ENCODE measurements at places on chromosomes 1 and 21.

- DNase-seq = no peak
Measured at GRCh38 chr1:222068101-222068500, 326.2 kb upstream of the DUSP10 start.

- peak; percentile 26 for DNase-seq
Measured at GRCh38 chr1:91282695-91283420, 121.8 kb downstream of the HFM1 start.

DNA sequence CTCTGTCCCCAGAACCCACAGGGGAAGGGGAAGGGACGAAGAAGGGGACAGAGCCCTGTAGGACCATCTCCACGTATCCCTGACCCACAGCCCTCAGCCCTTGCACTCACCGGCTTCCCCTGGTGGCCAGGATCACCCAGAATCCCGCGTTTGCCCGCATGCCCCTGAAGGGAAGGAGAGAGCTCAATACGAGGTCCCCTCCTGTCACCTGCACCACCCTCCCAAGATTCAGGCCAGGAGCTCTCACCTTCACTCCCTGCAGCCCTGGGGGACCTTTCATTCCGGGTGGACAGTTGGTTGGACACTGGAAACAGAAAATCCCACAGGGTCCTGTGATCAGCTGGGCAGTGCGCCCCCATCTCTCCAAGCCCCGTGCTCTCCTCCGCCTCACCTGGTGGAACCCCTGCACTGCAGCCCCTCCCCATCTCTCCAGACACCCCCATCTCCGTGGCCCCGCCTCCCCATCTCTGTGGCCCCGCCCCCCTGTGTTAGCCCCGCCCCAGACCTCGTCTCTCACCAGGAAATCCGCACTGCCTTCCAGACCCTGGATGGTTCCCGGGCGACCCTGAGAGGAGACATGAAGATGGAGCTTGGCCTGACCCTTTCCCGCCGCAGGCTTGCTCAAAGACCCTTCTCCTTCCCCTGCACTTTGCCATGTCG, 6.0 kb downstream of the COL9A2 start:
- DNase-seq = no peak

DNA sequence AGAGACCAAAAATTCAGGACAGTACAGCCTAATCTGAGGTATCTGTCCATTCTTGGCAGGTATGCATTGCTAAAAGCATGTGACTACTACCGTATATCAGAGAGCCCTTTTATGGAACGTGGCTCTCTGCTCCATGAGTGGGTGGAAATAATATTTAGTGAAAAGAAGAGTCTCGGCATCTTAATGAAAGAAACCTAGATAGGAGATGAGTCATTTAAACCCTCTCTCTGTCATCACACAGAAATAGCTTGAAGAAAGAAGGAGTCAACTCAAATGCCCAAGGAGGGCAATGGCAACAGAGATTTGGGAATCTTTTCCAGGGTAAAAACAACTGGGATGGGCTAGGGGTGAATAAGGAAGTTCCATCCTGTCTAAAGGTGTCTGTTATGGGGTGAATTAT, 528.2 kb downstream of the SMYD3 start:
- DNase-seq = no peak

GRCh38 chr21:39345440-39345839, 3.4 kb downstream of the HMGN1 start:
- DNase-seq = no peak

- DNase-seq = no peak
Measured at GRCh38 chr1:10860682-10861081, 64.2 kb upstream of the CASZ1 start.

- no peak for DNase-seq
Measured at GRCh38 chr1:193325771-193326170, 139.4 kb upstream of the B3GALT2 start.

DNA sequence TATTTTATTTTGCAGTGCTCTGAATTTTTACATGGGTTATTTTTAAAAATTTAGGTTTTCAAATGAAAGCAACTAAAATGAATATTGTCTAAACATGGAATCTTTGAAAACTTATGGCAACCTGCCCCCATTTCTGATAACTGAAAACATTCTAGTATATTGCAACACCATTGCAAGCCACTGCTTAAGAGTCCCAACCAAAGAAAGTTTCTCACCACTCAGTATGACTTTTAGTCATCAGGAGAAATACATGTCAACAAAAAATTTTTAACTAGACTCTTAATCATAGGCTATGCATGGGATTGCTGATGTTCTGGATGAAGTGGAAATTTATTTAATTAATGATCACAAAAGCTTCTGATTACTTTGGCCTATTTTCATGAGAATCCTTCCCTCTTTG, 112.1 kb downstream of the TNFSF18 start:
- DNase-seq = no peak

- no peak for DNase-seq
Measured at GRCh38 chr1:242449661-242450060, 74.8 kb downstream of the PLD5 start.

- no peak for DNase-seq
Measured at GRCh38 chr1:57067863-57068262, 102.0 kb upstream of the C8B start.

GRCh38 chr1:201955729-201956143, 433 bp downstream of the TIMM17A start:
- DNase-seq = no peak

- no peak for DNase-seq
Measured at GRCh38 chr1:111454859-111455641, 5.8 kb downstream of the ATP5PB start.

- DNase-seq = no peak
Measured at GRCh38 chr1:208189183-208189582, 55.0 kb downstream of the PLXNA2 start.

DNA sequence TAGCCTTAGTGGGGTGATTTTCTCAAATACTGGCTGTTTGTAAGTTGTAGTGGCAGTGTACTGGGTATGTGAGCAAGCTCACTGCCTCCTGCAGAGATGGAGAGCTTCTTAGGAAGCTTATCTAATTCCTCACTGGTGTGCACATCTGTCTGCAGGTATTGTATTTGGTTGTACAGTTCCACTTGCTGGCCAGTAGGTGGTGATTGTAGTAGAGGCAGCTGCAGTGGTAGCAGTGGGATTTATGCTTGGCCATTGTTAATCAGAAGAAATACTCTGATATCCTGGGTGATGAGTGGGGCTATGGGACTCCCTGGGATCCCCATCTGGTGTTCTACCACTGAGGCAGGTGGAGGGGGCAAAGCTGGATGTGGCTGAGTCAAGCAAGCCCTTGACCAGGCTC, 276.1 kb upstream of the SPAG17 start:
- no peak for DNase-seq

- no peak for DNase-seq
Measured at GRCh38 chr1:167199656-167200055, 21.0 kb upstream of the POU2F1 start.

- no peak for DNase-seq
Measured at GRCh38 chr1:211324992-211325775, 1.4 kb upstream of the TRAF5 start.

DNA sequence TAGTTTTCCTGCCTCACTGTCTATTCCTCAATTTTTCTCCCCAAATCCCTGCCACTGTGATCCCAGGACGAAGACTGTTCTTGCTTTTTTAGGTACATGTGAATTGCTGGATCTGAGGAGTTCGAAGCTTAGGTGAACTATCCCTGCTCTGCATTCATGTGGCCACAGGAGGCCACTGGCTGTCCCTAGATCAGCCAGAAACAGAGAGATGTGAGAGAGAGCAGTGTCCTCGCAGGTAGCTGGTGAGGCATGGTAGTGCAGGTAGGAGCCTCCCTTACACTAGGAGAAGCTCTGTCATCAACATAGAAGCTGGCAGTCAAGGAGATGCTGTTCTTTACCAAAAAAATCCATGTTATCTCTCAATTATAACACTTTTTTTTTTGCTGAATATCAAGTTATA, 71.5 kb downstream of the USP24 start:
- DNase-seq = no peak

DNA sequence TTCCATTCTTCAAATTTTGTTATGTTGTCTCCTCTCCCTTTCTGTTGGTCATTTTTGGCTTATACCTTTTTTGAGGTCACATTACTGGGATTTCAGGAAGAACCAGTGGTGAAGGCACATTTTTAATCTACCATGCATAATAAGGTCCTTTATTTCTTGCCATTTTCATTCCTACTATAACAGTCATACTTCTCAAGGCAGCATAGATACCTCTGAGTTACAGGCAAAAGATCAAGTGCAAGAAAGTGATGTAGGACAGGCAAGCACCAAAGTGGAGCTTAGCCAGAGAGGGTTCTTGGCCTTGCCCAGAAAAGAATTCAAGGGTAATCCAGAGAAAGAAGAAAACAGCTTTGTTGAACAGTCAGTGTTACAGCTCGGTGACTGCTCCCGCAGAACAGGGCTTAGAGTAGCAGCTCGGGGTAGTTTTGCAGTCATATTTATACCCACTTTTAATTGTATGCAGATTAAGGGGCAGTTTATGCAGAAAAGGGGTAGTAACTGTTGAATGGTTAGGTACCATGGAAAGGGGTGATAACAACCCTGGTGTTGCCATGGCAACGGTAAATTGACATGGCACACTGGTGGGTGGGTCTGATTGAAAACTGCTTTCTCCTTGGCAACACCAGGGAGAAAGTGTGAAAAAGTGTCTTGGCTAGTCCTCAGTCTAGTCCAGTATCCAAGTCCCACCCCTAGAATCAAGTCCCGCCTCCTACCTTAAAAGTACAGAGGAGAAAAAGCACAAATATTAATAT, 39.6 kb upstream of the DOCK7 start:
- no peak for DNase-seq

GRCh38 chr21:45558044-45558721, 15.9 kb upstream of the SLC19A1 start:
- no peak for DNase-seq

- DNase-seq = no peak
Measured at GRCh38 chr1:92619466-92620189, 132.9 kb upstream of the GFI1 start.

- DNase-seq = no peak
Measured at GRCh38 chr1:1332031-1332755, 1.1 kb downstream of the TAS1R3 start.

GRCh38 chr21:41966872-41967621, 13.2 kb upstream of the C2CD2 start:
- no peak for DNase-seq

DNA sequence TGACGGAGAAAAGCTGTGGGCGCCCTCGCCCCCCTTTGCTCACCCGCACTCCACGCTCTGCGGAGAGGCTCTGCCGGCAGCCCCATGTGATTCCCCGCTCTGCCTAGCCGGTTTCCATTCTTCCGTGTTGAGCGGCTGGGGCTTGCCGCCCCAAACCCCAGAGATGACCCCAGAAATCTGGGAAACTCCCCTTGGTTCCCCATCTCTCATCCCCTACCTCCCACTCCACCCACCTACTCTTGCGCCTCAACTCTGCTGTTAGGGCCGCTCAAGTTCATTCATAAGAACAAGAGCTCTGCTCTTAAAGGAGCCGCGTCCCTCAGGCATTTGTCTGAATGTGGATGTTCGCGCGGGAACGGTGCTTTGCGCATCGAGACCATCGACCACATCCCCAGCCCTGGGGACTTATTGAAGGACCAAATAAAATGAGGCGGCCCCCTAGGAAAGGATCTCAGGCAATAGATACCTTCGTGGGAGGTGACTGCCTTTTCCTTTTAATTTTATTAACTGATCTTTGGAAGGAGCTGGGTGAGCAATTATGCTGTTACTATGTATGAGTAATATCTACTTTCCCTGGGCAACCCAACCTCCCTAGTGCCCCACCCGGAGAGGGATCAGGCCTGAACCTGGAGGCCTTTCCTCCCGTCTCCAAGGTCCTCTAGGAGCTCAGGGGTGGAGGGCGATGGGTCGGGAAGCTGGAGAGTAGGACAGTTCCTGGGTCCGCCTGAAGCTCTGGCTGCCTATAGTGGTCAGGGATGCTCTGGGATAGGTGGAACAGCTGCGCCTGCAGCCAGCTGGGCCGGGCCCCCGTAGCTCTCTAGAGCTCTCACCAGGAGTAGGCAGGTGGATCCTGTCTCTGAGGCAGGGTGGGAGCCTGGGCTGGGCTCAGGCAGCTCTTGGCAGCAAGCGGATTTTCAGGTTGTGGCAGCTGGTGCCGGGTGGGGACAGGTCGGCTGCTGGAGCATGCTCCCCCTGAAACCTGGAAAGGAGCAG, 898 bp downstream of the MFSD2A start:
- DNase-seq = peak; percentile 11

DNA sequence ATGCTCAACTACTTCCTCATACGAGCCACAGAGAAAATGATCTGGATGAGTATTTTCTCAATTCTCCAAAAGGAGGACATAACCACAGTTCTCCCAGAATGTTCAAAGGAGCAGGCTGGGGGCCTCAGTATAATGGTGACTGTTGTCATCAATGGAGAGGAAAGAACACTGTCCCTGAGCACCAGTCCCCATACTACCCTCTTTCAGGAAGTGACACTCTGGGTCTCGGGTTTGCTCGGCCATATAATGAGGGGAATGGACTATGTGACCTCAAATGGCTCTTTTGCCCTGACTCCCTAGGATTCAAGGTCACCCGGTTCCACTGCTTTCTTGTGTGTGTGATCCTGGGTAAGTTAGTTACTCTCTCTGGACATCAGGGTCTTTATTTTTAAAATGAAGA, 22.8 kb downstream of the SLC9A1 start:
- no peak for DNase-seq

DNA sequence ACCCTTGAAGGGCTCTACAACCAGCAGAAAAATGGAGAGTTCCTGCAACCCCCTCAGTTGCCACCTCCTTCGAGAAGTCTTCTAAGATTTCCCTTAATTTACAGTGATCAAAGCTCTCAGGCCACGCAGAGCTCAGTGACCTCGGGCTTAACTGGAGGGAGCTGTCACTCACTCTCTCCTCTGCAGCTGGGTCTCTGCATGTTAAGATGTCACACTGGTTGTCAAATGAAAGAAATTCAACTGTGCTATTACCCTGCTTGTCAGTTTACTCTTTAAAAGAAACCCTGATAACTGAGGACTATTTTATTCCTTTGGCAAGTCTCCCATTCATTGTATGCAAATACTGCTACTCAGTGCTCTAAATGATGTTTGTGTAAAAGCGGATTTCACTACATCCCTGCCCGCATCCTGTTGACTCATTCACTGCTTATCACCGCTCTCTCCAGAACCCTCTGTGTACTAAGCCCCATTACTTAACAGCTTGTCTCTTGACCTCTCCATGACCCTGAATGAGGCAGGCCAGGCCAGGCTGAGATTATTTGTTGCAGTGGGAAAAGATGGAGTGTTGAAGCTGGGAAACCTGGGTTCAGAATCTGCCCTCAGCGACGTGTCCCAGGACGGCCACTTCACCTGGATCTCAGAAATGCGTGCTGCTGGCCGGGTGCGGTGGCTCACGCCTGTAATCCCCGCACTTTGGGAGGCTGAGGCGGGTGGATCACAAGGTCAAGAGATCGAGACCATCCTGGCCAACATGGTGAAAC, 13.7 kb downstream of the DHRS3 start:
- peak; percentile 60 for DNase-seq

GRCh38 chr21:20004367-20004766, 993.8 kb upstream of the NCAM2 start:
- DNase-seq = no peak

All from effector CD4-positive, alpha-beta T cell (primary cell).